ENCODE measurements at places on chromosomes 2 and 18.

DNA sequence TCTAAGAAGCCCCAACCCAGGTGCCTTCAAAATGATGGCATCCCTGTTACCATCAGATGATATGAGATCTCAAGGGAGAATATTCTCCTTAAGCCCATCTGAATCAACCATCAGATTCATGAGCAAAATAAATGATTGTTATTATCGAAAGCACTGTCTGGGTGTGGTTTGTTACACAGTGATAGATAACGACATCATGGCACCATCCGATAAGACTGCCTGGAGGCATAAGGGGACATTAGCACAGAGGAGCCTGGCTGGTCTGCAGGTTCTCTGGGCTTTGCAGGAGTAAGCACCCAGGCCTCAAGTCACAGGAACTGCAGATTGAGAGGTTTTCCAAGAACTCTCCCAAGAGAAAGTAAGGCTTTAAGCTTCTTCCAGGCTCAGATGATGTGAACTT, 15.6 kb downstream of the BMP10 start:
- DNase-seq: no peak

- no peak for DNase-seq
Measured at GRCh38 chr2:187544371-187545080, 9.7 kb downstream of the TFPI start.

DNA sequence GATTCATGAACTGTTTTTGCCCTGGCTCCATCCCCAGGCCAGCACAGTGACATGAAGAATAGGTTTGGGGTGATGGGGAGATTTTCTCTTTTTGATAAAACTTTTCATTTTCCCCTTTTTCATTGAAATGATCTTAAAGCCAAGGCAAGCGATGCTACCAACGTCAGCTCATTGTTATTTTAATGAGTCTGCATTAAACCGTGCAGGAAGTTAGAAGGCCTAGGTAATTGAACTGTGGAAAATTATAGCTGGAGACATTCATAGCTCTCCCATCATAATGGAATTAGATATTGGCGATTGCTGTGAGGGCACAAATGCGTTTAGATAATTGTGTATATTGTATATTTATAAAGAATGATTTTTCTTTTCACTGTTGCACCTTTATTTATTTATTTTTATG, 33.2 kb downstream of the SMARCAL1 start:
- DNase-seq: no peak

GRCh38 chr18:55549474-55550104, 38.4 kb downstream of the TCF4 start:
- no peak for DNase-seq

DNA sequence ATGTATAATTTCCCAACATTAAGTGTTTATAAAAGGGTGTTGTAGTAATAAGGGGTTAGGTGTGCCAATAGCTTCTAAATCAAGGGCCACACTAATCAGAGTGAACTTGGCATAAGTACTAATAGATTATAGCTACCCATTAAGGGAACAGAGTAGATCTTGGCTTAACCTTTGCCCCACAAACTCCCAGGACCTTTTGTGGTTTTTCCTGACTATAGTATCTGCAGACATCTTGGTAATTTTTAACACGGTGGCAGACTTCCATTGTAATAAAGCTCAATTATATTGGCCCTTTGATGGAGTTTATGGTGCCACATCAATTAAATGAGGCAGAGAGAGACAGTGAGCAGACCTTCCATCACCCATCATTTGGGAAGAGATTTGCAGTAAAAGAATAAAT, 358.5 kb upstream of the HNRNPA3 start:
- no peak for DNase-seq

DNA sequence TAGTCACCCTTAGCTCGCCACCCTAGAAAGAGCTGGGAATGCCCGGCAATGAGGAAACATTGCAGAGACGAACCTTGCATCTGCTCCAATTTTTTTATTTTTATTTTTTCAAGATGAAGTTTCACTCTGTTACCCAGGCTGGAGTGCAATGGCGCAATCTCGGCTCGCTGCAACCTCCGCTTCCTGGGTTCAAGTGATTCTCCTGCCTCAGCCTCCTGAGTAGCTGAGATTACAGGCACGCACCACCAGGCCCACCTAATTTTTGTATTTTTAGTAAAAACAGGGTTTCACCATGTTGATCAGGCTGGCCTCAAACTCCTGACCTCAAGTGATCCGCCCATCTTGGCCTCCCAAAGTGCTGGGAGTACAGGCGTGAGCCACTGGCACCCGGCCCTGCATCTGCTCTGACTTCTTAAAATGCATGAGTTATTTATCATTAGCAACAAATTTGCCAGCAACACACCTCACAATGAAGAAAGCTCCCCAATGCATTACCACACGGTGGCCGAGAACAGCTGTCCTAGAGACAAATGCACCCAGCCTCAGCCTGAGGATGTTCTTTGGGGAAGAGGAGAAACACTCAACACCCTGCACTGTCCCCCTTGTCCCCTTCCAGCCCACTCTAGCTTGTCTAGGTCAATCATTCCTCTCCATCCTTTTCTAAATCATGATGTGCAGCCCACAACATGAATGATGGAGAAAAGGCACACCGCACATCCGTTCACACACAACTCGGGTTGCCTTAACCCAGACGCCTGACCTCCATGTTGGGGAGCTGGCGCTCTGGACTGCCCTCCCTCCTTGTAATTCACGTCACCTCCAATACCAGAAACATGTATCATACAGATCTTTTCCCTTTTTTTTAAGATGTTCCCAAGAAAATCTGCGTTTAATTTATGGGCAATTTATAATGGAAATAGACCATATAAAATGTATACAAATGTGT, 46.9 kb downstream of the TTC32 start:
- no peak for DNase-seq

DNA sequence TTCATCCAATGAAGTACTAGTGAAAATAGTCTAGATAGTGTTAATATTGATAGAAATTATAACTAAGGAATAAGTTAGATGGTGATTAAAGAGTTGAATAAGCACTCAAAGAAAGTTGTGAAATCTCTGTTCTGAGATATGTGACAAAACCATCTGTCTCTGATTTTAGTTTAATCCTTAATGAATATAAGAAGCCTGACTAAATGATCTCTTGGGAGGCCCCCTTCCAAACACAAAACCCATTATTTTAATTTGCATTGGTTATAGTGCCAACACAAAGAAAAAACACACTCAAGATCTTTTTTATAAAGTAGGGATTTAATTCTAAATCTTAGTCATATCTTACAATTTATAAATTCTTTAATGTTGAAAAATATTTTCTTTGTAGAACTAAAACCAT, 34.0 kb downstream of the SCN2A start:
- no peak for DNase-seq

DNA sequence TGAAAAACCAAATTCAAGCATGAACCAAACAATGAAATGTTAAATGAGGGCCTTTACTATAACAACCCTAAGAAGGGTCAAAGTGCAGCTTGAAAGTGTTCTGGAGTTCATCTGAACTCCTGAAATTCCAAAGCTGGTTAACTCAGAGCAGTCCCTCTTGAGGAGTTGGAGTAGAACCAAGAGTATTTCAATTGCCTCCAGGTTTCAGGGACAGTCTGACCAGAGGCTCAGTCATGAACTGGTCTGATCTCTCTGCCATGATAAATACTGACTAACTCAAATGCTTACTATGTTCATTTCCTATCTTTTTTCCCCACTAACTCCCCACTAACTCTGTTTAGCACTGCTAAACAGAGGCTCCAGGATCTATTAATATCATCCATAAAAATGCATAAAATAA, 2.7 kb downstream of the STARD7 start:
- no peak for DNase-seq

DNA sequence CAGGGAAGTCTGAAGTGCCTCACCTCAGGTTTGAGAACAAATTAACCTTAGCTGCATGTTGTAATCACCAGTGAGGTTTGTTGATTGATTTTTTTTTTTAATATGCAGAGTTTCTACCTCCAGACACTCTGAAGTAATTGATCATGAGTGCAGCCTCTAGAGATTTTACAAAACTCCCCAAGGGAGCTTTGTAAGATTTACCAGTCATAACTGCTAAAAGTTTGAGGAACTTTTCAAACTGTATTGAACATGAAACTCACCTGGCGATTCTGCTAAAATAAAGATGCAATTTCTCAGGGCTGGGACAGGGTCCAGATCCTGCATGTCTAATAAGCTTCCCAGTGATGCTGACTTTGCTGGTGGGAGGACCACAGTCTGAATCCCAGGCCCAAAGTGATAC, 339.6 kb upstream of the DCC start:
- DNase-seq: no peak

- DNase-seq: no peak
Measured at GRCh38 chr2:113276761-113277425, 1.8 kb downstream of the PAX8 start.

DNA sequence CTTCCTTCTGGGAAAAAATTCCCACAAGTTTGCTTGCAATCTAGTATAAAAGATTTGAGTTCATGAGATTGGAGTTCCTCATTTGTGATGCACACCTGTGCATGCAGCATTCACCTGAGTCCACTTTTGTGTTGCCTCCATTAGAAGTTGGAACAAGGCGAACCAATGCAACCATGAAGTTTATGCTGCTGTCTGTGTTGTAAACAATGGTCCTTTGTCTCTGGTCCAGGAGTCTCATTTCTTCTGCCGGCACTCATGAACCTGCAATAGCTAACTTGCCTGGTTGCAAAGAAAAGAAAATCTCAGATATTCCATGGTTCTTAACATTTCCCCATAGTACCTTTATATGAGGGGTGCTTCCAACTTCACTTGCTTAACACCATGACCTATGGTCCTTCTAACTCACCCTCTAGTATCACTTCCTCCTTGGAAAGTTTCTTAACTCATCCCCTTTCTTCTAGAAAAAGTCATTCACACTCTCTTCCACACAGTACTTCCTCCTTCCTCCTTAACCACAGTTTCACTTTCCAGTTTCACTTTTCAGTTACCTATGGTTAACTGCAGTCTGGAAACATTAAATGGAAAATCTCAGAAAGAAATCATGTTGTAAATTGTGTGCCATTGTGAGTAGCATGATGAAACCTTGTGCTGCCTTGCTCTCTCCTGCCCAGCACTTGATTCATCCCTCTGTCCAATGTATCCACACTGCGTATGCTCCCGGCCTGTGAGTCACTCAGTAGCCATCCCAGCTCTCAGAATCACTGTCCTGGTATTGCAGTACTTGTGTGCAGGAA, 128.8 kb upstream of the TRIB2 start:
- no peak for DNase-seq

GRCh38 chr2:190742431-190742830, 93.5 kb downstream of the NAB1 start:
- DNase-seq: no peak

GRCh38 chr18:59779979-59780378, 82.8 kb upstream of the CCBE1 start:
- DNase-seq: no peak

DNA sequence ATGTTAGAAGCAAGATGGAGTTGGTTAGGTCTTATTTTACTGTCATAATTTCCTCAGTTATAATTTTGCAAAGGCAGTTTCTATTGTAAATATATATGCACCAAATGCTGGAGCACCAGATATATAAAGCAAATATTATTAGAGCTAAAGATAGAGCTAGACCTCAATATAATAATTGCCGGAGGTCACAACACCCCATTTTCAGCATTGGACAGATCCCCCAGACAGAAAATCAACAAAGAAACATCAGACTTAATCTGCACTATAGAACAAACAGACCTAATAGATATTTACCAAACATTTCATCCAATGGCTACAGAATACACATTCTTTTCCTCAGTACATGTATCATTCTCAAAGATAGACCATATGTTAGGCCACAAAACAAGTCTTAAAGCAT, 115.2 kb downstream of the CABYR start:
- DNase-seq: no peak

DNA sequence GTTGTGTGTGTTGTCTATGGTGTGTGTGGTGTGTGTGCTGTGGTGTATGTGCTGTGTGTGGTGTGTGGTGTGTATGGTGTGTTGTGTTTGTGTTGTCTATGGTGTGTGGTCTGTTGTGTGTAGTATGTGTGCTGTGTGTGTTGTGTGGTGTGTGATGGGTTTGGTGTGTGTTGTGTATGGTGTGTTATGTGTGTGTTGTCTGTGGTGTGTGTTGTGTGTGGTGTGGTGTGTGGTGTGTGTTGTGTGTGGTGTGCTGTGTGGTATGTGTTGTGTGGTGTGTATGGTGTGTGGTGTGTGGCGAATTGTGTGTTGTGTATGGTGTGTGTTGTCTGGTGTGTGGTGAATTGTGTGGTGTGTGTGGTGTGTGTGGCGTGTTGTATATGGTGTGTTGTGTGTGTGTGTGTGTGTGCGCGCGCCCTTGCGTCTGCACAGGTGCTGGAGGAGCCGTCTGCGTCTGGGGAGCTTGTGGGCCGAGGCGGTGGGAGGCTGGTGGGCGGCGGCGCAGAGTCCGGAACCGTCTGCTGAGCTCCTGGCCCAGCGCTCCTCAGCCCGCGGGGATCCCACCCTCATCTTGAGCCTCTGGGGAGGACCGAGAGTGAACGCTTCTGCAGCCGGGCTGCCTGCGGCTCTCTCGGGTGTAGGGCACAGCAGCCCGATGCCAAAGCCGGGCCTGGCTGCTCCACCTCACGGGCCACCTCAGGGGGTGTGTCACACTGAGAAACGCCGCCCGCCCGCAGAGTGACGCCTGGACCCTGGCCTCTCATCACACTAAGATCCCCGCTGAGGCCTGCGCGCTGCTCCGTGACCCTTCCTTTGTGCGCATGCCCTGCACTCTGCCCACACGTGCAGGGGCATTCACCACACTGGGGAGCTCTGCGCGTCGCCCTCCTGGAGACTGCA, 8.8 kb upstream of the ADI1 start:
- DNase-seq: no peak

DNA sequence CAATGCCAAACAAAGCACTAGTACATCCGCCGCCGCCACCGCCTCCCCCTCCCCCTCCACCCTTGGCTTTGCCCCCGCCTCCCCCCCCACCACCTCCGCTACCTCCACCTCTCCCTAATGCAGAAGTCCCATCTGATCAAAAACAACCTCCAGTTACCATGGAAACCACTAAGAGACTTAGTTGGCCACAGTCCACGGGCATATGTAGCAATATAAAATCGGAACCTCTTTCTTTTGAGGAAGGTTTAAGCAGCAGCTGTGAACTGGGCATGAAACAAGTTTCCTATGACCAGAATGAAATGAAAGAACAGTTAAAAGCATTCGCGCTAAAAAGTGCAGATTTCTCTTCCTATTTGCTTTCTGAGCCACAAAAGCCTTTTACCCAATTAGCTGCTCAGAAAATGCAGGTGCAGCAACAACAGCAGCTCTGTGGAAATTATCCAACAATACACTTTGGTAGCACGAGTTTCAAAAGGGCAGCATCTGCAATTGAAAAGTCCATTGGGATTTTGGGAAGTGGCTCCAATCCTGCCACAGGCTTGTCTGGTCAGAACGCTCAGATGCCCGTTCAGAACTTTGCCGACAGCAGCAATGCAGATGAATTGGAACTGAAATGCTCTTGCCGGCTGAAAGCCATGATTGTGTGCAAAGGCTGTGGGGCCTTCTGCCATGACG, 168.0 kb downstream of the ASXL3 start:
- DNase-seq: peak; percentile 34
